ENCODE measurements at places on chromosomes 6 and 20.

DNA sequence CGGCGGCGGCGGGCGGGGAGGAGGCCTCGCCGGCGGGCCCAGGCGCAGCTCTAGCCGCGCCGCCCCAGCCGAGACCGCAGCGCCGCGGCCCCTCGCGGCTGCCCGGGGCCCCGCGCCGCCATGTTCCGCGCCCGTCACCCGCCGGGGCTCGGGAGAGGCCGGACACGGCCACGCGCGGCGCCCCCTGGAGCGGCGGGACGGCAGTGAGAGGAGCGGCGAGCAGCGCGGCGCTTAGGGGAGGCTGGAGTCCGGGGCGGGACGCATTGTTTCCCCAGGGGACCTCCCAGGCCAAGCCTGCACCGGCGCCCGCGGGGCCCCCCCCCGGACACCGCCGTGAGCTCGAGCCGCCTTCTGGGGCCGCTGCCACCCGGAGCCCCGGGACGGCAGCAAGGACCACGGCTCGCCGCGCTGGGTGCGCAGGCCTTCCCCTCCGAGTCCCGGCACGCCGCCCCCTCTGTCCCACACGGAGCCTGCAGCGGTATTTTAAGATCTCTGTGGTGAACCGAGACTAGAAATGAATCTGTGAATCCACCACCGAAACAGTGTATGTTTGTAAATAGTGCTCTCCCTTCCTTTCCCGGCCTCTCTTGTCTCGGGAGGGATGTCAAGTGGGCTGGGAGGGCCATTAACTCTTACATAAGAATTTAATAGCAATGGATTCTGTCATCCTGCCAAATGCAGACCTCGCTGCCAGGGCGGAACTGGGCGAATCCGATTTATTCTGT is 424 bp upstream of the KIF13A start:
- no peak for DNase-seq

GRCh38 chr6:79896075-79896449 is 51.3 kb downstream of the ELOVL4 start:
- no peak for DNase-seq

DNA sequence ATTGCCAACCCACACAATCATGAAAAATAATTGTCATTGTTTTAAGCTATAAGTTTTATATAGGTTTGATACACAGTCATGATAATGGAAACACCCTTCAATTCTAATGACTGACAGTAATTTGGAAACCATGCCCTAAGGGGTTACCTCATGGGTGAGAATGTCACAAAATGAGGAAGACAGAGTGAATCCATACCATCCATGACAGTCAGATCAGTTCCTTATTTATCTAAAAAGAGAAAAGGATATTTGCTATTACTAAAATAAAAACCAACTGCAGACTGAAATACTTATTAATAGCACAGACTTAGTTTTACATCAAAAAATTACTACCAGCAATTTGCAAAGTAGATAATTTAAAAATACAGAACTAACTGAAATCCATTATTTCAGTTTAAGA is 437.8 kb downstream of the UTRN start:
- DNase-seq, result no peak

GRCh38 chr6:169038691-169039090 is 215.0 kb downstream of the THBS2 start:
- DNase-seq, result no peak

GRCh38 chr6:48176645-48177308 is 65.8 kb upstream of the PTCHD4 start:
- DNase-seq, result no peak

DNA sequence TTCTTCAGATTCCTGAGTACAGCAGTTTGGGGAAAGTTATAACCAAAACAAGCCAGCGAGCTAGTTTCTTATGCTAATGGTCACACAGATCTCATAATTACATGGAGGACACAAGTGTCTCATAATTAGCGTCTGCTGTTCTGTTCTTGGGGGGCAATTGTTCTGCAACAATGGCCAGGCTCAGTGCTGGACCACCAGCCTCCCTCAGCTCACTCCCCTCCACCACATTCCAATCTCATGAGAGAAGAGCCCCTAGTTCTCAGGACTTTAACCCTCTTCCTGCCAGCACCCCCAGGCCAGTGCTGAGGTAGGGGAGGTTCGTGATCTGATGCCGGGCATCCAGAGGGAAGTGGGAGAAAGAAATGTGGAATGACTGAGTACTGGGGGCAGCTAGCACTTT is 20.2 kb upstream of the TOX2 start:
- no peak for DNase-seq

DNA sequence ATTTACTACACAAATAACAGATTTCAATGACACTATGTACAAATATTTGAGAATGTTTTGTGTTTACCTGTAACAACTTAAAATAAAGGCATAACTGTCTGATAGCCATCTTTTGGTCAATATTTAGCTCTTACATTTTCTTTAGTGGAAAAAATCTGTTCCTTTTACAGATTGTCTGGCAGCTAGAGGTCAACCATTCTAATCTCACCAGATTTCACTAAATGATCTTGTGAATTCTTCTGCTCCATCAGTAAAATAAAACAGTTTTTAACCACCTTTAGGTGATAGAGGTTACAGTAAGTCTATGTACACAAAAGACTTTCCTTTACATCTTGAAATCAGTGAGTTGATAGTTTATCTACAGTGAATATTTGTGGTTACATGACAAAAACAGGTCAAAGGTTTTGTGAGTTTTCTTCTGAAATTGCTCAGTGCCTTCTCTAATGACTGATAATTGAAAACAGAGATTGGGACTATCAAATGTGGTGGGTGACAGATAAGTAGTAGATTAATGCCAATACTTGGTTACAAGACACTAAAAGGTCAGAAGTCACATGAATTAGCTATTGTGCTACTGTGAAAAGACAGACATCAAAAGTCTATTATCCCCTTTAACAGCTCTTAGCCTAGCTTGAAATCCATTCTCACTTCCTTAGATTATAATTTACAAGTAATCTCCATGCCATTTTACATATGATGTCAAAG is 47.4 kb downstream of the BMP5 start:
- DNase-seq, result no peak

- no peak for DNase-seq
Observed at GRCh38 chr6:14953836-14954235, 292.0 kb upstream of the JARID2 start.

- DNase-seq, result no peak
Observed at GRCh38 chr6:167401525-167402194, 76.8 kb downstream of the TTLL2 start.

DNA sequence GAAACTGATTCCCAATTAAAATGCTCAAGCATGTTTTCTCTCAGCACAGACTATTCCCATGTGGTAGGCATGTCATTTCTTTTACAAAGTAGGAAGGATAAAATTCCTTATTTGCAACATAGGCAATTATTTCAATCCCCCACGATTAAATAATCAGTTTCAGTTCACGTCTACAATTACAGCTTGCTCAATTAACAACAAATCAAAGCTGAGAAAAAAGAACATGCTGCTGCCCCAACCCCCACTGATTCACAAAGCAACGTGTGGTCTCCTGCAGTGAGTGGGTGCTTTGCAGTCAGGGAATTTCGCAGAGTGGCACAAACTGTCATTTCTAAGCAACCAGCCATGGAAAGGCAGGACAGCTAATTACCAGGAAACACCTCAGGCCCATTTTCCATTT is 17.0 kb downstream of the RNASET2 start:
- DNase-seq, result no peak

DNA sequence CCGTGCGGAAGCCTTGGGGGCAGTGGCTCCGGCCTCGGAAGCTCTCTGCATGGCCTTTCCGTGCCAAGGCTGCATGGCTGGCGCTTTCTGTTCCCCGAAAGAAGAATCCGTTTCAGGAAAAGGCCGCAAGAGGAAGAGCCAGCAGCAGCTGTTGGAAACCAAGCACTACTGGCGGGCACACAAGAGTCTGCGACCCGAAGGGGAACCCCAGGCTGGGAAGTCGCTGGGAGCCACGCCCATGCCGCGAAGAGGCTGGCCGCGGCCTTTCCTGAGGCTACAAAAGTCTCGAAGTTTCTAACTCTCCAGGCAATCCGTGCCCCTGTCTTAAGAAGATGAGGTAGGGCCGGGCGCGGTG is at the start of gene CGAS:
Gene CGAS (minus strand): TSS at position 191 of the 355 bp plus-strand sequence. CDS start 116 bp downstream, at position 75.
- peak; percentile 72 for DNase-seq

- no peak for DNase-seq
Observed at GRCh38 chr6:44989391-44989790, 338.7 kb upstream of the RUNX2 start.

GRCh38 chr6:168887621-168888020 is 366.0 kb downstream of the THBS2 start:
- DNase-seq, result no peak

DNA sequence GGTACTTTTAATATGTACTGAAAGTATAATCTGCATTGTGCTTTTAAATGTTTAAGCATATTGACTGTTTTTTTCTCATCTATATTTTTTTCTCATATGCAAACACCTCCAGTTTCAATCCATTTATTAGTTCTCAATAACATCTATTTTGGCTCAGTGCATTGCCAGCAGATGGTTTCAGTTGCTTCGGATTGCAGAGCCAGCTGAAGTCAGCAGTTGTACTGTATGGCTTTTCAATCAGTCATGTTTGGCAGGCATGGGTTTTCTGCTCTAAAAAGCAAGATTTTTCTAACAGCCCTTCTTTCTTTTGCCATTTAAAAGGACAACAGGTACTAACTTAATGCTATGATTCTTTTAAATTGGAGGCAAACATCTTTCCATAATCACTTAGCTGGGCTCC is 121.2 kb downstream of the CD109 start:
- no peak for DNase-seq

DNA sequence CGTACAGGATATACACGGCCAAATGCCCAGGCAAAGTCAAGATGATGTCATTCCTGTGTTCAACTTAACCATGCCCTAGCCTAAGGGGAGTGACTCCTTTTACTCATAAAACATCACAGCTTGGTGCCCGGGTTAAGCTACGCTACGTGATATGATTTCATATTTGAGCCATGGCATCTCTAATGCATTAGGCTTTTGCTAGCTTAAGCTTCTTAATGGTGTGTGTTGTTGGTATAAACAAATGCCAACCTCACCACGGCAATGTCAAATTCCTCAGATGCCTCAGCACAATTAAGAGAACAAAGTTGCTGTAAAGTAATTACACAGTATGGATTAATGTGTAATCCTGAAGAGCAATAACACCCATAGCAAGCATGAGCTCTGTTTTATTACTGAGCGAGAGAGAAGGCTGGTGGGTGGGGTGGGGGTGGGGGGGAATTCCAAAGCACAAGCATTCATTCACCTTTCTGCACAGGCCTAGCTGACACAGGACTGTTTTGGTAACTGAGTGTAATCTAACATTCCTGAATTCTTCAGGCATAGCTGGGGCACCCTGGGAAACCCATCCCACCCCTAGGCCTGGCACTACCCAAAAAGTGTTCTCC is 44.7 kb upstream of the CNKSR3 start:
- DNase-seq, result no peak

DNA sequence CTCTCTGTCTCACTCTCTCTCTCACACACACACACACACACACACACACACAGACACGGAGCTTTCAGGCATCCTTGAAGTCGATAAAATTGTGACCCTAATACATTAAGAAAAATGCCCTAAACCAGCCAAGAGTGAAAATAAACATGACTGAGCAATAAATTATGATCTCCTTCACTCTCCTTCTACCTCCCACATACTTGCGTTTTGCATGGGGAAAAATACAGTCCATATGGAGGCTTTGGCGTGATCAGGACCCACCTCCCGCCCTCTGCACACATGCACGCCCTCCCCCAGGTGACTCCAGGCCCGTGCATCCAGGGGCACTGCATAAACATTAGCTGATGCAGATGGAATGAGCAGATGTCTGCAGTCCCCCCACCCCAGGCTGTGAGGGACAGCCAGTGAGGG is 114.2 kb upstream of the JARID2 start:
- no peak for DNase-seq

DNA sequence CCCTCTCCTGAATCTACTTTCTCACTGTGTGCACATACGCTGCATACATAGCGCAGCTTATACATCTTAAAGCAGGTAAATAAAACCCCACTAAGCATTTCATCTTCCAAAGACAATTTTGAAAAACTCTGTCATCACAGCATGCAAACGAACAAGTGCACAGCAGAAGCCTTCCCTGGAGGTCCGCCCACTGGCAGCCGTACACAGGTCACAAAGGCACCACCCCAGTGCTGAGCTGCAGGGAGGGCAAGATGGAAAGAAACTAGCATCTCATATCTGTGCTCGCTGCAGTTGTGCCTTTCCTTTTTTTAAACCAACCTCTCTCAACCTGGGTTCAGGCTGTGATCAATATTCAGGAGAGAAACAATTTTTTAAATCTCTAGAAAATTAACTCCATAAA is 73.3 kb downstream of the HUS1B start:
- DNase-seq, result no peak

GRCh38 chr20:14580418-14581074 is 243.1 kb upstream of the FLRT3 start:
- no peak for DNase-seq

- no peak for DNase-seq
Observed at GRCh38 chr6:38018755-38019165, 199.2 kb downstream of the ZFAND3 start.
